ENCODE measurements at places on chromosomes 2 and 18.
A peak's percentile ranks its signal among the peaks of the same experiment; 100 is the strongest.

- DNase-seq: no peak
Observed at GRCh38 chr2:148362144-148362796, 282.3 kb upstream of the EPC2 start.

DNA sequence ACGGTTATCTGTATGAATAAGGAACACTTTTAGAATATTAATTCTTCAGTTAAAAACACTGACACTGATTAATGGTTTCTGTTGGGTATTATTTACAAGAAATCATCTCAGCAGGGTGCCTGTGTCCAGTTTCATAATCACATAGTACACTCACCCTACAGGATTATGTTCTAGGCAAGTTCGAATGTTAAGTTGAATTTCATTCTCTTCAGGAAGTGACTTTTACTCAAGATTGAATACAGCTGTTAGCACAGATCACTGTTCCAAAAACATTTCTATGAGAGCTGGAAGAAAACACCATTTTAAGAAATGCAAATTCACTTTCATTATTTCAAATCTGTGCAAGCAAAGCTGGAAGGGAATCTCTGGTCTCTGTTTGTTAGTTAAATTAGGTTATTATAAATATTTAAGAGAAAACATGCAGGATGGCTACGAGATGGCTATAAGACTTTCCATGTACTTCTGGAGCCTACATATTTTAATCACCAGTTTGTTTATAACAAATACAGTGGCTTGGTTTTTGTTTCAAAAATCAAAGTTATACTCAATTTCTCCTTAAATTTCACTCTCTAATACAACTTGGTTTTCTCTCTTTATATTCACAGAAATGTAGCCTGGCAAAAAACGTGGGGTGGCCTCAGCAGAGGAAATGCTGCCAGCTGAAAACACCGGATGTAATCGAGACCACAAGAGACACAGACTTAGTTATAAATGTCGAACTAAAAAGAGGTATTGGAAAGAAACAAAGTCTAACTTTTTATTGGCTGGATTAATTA is 65.8 kb downstream of the RBMS1 start:
- no peak for DNase-seq

DNA sequence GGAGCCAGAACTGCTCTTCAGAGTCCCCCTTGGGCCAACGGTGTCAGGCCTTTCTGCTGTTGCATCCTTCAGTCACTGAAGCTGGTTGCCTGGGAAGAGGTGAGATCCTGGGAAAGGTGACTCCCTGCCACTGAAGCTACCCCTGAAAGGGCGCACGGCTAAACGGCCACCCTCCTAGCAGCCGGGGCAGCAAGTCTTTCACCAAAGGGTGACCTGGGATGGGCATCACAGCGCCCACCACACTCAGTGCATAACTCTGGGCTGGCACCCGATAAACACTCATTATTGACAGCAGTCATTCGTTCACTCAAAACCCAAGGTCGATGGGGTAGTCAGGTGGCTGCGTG is 26.5 kb upstream of the FOSL2 start:
- DNase-seq: no peak

GRCh38 chr2:118762290-118762689 is 85.2 kb downstream of the EN1 start:
- DNase-seq: no peak

DNA sequence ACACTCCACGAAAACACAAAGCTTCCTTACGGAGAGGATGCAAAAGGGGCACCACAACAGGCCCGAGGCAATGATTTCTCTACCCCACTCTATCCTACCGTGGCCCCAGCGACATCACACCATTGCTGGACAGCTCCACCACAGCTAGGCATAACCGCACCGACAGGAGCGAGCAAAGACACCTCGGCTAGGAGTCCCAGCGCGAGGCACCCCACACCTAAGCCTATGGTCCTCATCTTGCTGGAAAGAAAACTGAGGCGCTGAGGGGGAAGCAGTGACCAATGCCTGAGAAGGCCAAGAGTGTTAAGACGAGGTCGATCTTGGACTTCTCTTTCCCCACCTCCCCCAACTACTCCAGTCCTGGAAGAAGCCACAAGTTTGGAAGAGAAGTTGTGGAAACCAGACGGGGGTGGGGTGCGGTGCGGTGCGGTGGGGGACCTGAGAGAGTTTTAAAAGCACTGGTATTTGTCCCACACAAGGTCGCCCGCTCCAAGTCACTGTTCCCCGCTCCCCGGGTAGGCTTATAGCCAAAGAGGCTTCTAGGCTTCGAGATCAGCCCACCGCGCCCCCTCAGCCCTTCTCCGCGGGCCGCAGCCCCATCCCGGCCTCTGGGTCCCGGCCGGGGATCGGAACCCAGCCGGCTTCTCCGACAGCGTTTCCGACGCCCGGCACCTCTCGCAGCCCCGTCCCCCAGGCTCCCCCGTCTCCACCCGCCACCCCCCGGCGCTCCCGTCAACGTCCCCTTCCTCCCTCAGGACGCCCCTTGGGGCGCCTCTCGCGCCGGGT is 766 bp downstream of the PDE6D start:
- no peak for DNase-seq

DNA sequence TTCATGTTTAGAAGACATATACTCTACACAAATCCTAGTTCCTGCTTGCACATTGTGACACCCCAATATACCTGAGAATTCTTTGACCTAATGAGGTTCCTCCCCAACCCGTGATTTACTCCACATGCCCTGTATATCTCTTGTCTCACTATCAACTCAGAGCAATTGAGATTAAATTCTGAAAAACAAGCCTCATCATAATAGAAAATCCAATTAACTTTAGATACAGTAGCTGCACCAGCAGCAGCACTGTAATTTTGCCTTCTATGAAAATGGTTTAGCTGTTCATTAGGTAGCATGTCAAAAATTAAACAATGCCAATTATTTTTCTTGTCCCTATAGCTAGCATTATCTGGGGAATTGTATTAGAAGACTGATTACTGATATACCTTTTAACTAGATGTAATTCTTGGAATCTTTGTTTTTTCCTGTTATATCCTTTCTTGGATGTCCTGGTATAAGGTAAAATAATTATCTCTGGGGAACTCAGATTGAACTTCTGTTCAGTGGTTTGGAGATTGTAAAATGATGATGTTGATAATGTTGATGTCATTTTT is 218.9 kb upstream of the TANK start:
- DNase-seq: no peak

- DNase-seq: no peak
Observed at GRCh38 chr18:32373995-32374394, 96.7 kb downstream of the GAREM1 start.

DNA sequence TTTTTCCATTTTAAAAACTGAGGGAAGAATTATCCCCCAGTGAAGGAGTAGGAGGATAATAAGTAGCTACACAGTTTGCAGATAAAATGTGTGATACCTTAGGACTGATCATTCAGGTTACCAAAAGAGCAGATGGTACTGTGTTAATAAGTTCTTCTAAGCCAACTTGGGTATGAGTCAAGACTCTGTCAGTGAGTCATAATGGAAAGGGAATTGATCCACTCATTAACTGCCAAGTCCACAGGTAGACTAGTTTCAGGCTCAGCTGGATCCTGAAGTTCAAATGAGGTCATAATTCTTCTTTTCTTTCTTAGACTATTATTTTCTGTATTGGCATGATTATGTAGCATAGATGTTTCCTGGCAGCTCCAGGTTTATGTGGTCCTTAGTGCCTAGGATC is 142.4 kb upstream of the ALPP start:
- peak; percentile 30 for DNase-seq
